NCI-H187 (cell line): ENCODE measurements at places on chromosomes 3 and 15.

- no peak for DNase-seq
Observed at GRCh38 chr3:179000144-179000543, 71.5 kb downstream of the ZMAT3 start.

DNA sequence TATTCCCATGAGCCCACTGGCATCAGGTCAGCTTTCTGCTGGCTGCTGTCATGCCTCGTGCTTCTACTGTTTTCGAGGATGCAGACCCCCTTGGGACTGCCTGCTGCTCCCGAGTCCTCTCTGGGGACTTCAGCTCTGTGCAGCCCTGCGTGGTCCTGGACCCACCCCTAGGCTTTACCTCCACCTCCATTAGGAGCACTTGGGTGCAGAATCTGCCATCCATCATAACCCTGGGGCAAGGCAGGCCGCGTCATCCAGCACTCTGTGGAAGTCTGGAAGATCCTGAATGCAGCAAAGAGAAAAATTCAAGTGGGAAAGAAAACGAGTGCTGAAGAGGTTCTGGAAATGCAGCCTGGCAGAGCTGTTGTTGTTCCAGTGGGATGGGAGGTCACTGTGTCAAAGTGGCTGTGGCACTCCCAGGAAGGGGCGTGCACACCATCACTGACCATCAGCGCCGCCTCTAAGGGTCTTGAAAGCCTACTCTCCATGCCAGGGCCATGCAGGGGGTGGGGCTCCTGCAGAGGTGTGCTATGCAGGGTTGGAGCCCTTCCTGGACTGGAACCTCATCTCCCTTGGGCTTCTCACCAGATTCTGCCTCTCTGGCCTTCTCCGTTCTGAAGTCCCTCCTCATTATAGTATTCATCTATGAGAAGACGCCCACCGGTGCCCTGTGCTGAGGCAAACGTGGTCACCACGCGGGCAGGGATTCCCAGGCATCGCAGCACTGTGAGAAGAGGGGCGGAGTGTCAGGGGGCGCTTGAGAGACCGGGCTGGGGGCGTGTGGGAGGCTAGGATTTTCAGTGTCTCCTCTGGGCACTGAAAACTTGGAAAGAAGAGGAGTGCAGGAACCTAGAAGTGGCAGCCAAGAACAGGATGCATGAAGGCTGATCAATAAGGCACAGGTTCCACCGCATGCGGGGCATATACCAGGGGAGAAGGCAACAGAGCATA, 12.5 kb downstream of the EPB42 start:
- no peak for DNase-seq

DNA sequence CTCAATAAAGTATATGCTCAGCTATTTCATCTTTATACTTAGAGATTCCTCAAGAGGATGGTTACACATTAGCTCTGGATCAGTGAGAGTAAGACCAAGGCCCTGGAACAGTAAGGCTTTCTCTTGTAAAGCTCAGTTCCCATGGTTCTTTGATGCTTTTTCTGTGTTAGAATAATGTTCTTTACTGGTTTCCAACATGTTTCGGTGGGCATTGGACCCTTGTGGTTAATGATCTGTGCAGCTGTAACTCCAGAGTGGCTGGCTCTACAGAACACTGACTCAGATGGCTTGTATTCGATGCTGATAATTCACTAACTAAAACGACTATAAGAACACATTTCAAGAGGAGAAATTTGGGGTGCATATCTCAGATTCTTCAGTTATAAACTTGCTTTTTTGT, 114.7 kb downstream of the AKAP13 start:
- no peak for DNase-seq

- DNase-seq, result no peak
Observed at GRCh38 chr3:95228416-95228815, 1165.6 kb downstream of the NSUN3 start.

- DNase-seq, result no peak
Observed at GRCh38 chr15:59668556-59668955, 11.2 kb upstream of the GTF2A2 start.

DNA sequence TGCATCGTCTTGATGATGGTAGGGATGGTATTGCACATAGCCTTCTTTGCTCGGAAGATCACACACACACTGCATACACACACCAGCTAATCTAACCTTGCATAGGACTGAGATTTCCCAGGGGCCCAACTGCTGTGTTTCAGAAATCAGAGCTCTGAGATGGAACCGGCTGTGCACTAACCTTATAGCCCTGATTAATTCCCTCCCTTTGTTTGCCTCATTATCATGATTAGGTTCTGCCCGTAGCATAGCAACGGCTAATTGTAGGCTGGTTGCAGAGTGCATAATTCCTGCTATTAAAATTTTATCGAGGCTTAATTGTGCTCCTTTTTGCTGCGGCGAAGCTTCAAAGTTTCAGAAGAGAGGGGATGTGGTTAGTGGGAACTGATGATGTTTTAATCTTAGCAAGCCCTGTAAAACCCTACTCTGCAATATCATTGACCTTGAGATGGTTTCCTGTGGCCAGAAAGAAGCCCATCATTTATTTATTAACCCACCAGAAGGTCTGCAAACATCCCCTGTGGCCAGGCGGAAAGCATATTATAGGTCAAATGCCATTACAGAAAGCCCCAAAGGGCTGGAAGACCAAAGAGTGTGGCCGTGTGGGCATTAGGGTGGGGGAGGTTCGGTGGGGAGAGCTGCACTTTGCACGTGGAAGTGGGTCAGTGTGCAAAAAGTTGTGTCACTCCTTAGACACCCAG, 56.2 kb upstream of the GLCE start:
- no peak for DNase-seq

DNA sequence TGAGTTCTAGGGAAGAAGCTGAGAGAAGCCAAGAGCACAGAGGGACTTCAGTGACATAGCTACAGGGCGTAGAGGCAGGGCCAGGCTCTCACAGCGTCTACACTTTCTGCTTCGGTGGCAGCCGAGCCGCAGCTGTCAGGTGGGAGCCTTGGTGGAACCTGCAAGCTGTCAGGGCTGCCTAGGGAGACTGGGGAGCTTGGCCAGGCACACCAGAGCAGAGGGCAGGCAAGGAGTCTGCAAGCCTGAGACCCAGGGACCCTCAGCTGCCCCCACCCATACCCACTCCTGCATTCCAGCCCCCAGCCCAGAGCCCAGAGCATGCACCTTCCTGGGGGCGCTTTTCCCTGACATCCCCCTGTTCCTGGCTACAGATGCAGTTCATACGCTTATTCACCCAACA, 13.4 kb upstream of the KLF15 start:
- no peak for DNase-seq

- DNase-seq, result no peak
Observed at GRCh38 chr3:99895703-99896441, 78.2 kb downstream of the CMSS1 start.

- DNase-seq, result no peak
Observed at GRCh38 chr3:12107071-12107713, 51.5 kb downstream of the TIMP4 start.

DNA sequence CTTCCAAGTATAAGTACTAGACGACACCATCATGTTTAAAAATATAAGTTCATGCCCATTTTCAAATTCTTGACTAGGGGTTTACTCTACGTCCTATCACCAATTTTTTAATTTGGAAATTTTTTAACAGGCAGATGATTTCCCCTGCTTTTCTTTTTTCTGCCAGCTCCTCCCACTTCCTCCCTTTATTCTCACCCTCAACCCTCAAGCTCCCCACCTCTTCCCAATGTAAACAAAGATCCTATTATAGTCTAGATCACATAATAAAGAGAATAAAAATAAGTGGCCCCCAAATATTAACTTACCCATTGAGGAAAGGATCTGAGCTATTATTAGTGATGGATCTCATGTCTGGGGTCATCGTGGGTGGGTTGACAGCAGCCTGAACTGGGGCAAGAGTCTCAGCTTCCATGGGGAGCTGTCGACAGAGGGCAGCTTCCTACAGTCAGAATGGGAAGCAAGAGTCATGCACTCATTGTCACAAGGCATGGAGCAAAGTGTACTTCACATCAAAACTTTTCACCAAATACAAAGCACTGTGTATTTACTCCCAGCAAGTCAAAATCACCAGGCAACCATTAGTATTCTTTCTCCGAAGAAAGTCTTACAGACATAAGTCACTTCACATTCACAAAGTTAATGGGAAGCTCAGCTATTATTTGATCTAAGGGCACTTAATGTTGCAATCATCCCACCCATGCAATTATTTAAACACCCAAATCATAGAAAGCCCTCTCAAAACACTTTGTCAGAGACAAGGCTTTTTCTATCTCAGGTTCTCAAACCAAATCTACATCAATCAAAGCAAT, 53.2 kb downstream of the TM4SF4 start:
- no peak for DNase-seq

DNA sequence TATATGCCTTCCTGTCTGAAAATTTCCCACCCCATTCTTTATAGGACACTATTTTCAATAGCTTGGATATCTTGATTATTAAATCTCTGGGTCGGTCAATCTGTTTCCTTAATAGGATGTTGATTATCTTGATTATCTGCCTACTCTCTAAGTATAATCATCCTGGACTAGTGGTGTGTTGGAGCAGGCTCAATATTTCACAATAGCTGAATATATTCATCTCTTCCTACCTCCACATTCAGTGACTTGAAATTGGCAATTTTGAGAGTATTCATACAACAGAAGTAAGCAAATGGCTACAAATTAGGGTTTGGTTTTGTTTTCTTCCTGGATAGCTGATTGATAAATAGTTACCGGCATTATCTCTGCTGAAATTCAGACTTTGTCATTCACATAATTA, 1162.6 kb downstream of the ROBO1 start:
- DNase-seq, result no peak

DNA sequence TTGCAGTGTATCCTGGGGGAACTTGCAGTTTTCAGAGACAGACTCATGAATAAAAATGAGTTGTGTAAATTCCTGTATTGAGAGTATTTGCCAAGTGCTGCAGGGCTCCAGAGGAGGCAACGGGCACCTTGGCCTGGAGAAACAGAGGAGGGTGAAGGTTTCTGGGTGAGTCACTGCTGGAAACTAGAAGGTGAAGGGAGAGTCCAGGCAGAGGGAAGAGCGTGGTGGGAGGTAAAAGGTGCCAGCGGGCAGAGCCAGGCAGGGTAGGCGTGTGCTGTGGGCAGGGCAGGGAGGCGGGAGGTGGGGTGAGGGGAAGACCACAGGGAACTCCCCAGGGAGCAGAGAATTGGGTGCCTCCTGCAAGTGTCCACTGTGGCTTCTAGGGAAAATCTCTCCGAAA, 120.8 kb downstream of the SLCO3A1 start:
- no peak for DNase-seq

GRCh38 chr15:82052751-82053150, 6.9 kb upstream of the MEX3B start:
- no peak for DNase-seq

DNA sequence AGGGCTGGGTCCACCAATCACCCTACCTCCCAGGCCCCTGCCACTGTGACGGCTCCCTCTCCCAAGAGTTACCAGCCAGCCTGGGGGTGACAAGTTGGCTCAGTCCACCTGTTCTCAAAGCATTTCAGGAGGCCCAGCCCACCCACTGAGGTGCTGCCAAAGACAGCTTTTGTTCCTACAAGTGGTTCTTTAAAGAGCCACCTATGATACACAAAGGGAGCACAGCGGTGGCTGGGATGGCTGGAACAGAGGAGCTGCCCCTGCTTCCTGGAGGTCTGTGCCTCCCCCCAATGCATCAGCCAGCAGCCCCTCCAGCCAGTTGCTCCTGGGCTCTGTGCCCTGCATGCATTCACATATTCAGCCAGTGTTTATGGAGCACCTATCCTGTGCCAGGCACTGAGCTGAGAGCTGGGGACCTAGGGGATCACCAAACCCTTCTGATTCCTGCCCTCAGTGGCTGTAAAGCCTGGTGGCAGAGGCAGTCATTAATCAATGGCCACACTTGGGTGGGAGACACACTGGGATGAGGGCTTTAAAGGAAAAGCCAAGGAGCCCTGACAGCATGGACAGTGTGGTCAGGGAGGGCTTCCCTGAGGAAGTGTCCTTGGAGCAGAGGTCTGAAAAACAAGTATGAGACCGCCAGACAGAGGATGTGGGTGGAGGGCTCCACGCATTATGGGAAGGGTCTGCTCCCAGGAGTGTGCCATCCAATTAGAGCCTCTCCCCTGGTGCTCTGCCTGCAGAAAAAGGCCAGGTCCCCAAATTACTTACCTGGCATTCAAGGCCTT, 107.1 kb upstream of the LINGO1 start:
- no peak for DNase-seq

- DNase-seq, result no peak
Observed at GRCh38 chr15:58139989-58140522, 1.9 kb downstream of the AQP9 start.

DNA sequence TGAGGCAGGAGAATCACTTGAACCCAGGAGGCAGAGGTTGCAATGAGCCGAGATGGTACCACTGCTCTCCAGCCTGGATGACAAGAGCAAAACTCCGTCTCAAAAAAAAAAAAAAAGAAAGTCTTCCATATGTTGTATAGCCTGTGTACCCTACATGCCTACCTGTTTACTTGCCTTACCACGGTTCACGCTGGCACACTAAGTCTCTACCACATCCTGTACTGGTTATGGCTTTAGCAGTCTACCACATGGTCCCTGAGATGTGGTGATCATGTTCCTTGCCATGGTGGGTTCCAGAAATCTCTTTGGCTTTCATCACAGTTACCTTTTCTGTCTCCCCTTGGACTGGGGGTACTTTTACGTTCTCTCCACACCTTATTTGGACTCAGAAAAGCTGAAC, 63.8 kb upstream of the TBC1D5 start:
- DNase-seq, result no peak

GRCh38 chr3:35745802-35746484, 106.6 kb downstream of the ARPP21 start:
- no peak for DNase-seq

DNA sequence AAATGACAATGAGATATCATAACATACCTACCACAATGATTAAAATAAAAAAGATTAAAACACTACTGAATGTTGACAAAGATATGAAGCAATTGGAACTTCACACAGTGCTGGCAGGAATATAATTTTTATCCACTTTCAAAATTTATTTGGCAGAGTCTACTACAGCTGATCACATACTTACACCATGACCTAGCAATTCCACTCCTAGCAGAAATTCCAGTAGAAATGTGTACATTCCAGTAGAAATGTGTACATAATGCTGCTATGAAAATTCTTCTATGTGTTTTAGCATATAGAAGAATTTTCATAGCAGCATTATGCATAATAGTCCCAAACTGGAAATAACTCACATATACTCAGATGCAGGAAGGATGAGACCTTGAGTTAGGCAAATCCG, 43.5 kb downstream of the IFT57 start:
- no peak for DNase-seq

- no peak for DNase-seq
Observed at GRCh38 chr3:10531031-10531430, 25.6 kb upstream of the ATP2B2 start.

DNA sequence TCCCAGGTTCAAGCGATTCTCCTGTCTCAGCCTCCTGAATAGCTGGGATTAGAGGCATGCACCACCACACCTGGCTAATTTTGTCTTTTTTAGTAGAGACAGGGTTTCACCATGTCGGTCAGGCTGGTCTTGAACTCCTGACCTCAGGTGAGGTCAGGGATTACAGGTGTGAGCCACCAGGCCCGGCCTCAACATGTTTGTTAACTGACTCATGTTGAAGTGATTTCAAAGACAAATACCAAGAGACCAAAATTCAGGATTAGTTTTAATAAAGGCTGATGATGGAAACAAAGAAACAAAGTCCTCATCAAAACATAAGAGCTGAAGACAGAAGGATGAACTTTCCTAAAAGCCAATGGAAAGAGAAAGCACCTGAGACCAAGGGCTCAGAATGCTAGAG, 36.5 kb downstream of the SLC12A6 start:
- no peak for DNase-seq
